ENCODE measurements at places on chromosomes 5 and 9.

GRCh38 chr9:15606643-15607472 is 54.0 kb downstream of the CCDC171 start:
- no peak for DNase-seq

- DNase-seq, result no peak
Observed at GRCh38 chr9:126980231-126980630, 65.6 kb downstream of the RALGPS1 start.

- DNase-seq, result peak; percentile 21
Observed at GRCh38 chr5:175517824-175518450, 39.6 kb downstream of the SFXN1 start.

DNA sequence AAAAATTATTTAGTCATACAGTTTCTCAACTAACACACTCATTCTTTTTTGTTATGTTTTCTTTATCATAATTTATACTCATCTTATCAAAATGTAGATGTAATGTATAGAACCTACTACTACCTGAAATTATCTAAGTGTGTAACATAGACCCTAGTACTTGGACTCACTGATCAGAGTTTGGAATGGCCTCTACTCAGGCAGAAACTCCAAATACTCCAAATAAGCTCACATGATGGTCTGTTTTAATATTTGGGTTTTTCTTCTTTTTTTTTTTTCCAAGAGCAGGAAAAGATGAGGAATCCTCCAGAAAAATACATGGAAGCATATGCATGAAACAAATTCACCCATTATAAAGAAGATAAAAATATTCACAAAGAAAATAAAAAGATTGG is 126.3 kb downstream of the PDE4D start:
- no peak for DNase-seq

DNA sequence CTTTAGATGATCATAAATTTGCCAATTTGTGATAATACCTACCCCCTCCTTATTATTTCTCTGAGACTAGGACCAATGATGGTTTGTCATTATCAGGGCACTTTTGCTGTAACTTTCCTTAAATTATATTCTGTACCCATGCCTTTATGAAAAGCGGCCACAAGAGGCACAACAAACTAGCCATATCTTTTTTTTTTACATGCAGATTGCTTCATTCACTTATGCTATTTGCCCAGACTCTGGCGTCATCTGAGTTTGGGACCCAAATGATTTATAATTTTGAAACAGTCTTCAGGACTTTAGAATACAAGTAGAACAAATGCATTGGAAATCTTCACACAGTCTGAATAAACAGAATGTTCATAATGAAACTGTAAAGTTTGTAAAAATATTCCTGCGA is 408.1 kb downstream of the MAT2B start:
- DNase-seq, result no peak

GRCh38 chr5:132860742-132861141 is 5.5 kb downstream of the GDF9 start:
- no peak for DNase-seq

GRCh38 chr5:67455970-67456369 is 259.4 kb upstream of the CD180 start:
- DNase-seq, result no peak

All from AG04449 (cell line).